Kidney epithelial cell (primary cell): ENCODE measurements at places on chromosomes 16 and 17. TPM values are rescaled to one million over a fixed set of nuclear protein-coding genes. Genes with fewer than 3 reads are reported as not detected.

ZNF18 gene
- 7.5 and 10.4 TPM in 2 replicates for total RNA-seq

EFCAB5 gene
- 0.08 and 0.21 TPM in 2 replicates for total RNA-seq

EVPL gene
- 8.5 and 8.8 TPM in 2 replicates for total RNA-seq

DNA sequence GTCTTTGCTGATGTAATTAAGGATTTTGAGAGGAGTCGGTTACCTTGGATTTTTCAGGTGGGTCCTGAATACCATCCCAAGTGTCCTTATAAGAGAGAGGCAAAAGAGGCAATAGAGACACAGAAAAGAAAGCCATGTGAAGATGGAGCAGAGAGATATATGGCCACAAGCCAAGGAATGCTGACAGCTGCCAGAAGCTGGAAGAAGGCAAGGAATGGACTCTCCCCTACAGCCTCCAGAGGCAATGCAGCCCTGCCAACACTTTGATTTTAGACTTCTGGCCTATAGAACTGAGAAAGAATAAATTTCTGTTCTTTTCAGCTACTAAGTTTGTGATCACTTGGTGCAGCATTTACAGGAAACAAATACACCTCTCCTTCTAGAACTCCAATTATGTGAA lies 8.2 kb upstream of the RNFT1 start:
- no peak for DNase-seq

GRCh38 chr16:78504401-78504851 lies 405.0 kb downstream of the WWOX start:
- no peak for DNase-seq

GRCh38 chr16:3752984-3753383 lies 35.7 kb upstream of the TRAP1 start:
- DNase-seq = no peak
